EL (cell line): ENCODE measurements at places on chromosomes 7 and 10.
A peak's percentile ranks its signal among the peaks of the same experiment; 100 is the strongest.

GRCh38 chr10:35268323-35268722 lies 68.0 kb upstream of the CCNY start:
- DNase-seq = no peak

GRCh38 chr10:92387289-92387940 lies 96.4 kb downstream of the MARCHF5 start:
- peak; percentile 57 for DNase-seq

- DNase-seq = no peak
Observed at GRCh38 chr7:148717266-148717793, 18.6 kb downstream of the CUL1 start.

GRCh38 chr7:117698018-117698417 lies 175.2 kb downstream of the CTTNBP2 start:
- no peak for DNase-seq

GRCh38 chr10:77560471-77560870 lies 77.1 kb downstream of the KCNMA1 start:
- no peak for DNase-seq

DNA sequence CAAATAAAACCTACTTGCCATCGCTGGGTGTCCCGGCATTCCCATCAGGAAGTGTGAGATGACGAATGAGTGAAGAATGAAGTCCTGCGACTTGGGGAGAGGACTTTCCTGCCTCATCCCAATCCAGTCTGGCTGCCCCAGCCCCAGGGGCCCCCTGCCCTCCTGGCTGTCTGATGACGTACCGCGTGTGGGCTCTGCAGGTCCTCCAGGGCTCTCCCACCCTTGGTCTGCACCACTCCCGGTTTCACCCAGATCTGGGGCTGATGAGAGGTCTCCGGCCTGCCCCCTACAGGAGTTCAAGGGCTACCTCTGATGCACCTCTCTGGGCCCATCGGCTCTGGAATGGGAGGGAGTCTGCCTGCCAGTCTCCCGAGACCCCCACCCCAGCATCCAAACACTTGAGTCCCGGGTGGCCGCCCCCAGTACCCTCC lies 9.8 kb downstream of the ATP6V1F start:
- no peak for DNase-seq

DNA sequence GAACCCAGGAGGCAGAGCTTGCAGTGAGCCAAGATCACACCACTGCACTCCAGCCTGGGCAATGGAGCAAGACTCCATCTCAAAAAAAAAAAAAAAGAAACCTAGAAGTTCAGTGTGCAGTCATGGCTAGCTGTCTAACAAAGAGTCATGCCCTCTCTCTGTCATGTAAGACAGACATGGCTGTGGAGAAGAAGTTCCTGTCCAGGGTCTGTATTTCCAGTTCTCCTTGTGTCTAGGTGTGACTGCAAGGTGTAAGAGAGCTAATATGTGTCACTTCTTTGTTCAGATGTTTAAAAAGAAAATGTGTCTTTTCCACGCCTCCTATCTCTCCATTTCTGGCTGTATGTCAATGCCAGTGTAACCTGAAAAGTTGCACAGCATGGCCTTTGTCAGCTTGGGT lies 139.5 kb downstream of the NRCAM start:
- no peak for DNase-seq

DNA sequence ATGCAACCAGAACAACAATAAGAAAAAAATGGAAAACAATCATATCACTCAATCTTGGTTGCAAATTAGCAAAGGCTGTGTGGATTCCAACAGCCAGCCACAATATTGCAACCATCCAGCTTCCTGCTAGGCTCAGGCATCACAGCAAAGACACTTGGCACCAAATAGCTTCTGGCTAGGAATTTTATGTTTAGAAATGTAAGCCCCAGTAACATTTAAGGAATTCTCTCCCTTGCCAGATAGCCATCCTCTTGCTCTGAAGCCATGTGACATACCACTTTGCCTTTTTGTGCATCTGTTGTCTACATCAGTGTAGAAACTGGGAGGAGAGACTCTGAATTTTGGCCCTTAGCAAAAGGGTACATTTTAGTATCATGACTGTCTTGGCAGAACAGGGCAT lies 22.2 kb downstream of the MKX start:
- peak; percentile 93 for DNase-seq

- DNase-seq = no peak
Observed at GRCh38 chr7:8258734-8259133, 3.2 kb downstream of the ICA1 start.

DNA sequence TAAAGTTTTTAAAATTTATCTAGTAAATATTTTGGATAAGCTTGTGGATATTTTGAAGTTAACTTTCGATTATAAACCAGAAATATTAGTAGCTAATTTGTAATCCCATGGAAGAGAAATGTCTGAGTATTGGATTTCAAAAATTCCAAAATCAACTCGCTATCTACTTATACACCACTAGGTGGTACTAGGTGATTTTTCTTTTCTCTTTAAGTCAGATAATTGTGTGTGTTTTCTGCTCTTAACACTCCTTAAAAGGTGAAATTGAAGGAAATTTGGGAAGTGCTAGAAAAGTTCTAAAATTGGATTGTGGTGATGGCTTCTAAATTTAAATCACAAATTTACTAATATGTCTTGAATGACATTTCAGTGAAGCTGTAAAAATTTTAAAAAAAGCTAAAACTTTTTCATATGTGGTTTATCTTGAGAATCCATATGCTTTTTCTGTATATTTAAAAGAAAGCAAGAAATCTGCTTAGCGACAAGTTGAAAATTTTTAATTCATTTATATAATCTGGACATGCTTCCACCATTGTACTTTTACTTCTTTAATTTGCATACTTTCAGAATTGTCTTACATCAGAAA lies 90.2 kb downstream of the IPMK start:
- peak; percentile 15 for DNase-seq

DNA sequence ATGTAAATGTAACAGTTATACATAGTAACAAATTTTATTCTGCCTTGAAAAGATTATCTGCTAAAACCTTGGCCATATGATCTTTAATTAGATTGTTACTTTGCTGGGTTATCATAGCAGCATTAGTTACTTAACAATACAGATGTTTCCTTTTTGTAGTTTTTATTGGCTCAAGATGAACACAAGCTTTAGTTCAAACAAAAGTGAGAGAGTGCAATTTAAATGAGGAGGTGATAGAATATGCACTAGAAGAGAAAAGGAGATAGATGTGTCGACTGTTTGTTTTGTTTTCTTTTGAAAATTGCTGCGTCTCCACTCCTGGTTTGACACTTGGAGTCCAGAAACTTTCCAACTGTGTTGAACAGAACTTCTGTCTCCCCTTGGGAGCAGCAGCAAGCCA lies 91.4 kb upstream of the CAV2 start:
- DNase-seq = no peak

DNA sequence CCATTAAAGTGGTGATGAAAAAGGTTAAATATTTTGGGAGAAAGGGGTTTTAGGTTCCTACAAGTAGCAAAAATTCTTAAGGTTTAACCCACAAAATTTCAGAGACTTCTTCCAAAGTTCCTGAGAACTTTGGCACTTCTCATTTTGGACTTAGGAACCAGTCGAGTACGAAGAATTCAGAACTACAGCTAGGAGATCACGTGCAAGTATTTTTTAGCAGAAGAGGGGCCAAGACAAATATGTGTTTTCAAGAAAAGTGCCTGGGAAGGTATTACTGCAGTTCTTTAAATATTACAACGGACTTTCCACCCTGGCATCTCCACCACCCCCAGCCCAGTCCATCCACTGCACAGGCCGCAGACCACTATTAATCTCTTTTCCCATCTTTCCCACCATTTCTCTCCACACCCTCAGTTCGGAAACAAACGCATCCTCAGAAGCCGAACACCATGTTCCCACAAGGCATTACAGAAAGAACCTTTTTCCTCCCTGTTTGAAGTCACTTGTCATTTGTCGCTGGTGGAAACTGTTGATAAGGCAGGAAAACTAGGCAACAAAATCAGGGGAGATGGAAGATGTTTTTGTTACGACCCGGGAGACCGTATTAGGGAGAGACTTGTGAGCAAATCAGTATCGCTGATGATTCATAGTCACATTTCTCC lies 7.1 kb downstream of the INHBA start:
- DNase-seq = no peak

DNA sequence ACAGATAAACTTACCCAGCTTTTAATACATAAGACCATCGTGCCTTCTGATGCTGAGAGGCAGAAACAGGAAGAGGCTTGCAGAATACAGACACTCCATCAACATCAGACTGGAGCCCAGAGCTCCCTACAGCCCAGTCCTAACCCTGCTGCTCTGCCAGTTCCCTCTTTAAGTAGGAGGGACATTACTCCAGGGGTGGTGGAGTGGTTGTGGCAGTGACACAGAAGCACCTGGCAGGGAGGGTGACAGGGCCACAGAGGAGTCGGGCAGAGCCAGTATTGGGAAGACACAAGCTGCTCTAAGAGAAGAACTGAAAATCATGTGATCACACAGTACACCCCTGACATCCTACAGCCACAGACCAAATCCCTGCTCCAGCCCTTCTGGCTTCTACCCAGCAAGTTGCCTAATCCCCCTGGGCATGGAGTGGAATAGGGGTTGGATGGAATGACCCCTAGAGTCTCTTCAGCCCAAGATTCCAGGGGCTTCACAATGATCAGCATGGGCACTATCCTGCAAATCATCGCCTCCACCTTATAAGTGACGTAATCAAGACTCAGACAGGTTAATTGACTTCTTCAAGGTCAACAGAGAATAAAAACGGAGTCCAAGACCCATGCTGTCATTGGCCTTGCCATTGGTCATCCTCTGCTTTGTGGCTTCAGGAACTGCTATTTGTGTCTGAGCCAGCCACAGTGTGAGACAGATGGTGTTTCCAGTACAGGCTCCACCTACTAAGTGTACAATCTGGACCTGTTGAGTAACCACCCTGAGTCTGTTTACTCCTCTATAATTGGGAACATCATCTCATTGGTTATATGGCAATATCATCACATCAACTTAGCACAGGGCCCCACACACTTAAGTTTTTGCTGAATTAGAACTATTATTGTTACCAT lies 61.1 kb upstream of the ZMIZ1 start:
- DNase-seq = no peak

DNA sequence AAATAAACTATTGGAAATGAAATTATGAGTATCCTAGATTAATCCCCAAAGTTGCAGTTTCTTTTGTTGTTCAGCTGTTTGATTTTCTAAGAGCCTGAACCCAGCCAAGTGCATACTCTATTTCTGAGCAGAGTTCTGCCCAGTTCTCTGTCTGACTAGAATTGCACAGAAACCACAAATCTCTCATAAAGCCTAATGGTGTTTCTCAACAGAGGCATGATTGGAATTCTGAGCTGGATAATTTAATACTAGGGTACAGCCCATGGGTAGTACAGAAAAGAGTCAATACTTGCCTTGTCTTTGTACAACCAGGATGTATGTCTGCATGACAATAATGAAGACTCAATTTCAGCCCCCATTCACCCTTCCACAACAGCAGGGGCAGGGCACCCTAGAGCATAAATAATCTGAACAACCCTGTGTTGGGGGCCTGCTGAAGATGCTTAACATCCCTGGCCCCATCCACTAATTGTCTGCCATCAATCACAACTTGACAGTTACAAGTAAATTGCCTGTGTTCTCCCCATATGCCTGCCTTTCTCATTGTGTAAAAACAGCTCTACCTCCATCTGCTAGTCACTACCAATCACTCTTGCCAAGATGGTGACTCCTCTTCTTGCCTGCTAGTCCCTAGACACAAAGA lies 114.4 kb downstream of the NPSR1 start:
- DNase-seq = no peak

- DNase-seq = peak; percentile 97
Observed at GRCh38 chr7:66047426-66047825, 28.2 kb upstream of the ASL start.

DNA sequence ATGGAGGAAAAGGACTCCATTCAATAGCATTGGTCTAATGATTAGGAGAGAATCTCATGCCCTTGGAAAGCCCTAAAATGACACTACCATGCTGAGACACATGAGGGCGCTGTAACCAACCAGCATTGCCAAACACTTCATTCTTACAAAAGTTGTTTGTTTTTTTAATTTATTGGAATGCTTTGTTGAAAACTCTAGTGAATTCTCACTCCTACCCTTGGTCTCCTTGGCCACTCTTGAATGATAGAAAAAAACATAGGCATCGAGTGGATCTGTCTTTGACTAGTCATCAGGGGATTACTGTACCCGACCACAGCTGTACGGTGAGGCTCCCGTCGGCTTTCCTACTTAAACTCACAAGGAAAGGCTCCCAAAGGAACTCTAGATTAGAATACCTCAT lies 29.3 kb upstream of the ADD3 start:
- DNase-seq = peak; percentile 68

DNA sequence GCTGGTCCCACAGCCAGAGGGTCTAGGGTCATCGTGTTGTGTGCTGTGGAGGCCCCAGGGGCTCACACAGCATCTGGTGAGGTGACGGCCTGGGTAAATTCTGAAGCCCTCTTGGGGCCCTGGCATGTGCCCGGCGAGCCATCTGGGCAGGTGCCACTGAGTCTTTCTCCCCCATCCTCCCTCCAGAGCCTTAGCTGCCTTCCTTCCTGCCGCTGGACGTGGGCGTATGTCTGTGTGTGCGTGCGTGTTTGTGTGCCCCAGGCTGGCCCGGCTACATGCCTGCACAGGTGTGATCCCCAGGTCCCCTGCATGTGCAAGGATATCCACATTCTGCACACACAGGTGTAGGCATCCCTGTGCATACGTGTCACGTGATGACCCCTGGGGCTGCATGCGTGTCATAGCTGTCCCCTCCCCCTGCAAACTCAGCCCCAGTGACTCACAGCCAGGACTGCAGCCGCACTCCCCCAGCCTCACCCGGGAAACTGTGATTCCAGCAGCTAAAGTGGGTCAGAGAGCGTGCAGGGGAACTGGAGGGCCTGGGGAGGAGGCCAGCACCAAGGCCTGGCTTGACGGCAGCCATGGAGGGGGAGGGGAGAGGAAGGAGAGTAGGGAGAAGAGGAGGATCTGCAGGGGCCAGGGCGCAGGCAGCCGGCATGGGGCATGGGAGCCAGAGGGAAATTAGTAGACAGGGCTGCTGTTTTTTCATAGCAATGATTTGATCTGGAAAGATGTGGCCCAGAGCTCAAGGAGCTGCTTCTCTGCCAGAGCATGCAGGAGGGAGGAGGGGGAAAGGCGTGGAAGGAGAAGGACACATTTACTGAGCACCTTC lies 46.4 kb downstream of the ELFN1 start:
- peak; percentile 25 for DNase-seq

DNA sequence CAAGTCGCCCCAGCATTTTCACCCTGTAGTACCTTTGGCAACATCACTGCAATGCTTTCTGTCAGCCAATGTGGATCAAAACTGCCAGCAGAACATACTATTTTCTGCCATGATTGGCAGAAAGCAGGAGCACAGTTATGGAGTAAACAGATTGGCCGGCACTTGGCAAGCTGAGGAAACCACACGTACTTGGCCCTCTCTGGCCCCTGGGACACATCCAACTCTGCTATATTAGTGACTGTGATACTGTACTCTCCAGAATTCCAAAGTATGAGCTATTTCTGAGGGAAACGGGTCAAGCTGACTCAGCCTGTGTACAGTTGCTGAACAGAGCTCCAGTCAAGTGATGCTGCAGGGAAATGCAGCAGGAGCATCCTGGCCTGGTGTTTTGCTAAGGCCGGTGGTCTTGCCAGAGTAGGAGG lies 39.8 kb upstream of the LANCL2 start:
- peak; percentile 94 for DNase-seq
